Activated T-cell treated with anti-CD3 and anti-CD28 coated beads, Interleukin-2, amount 50 U/mL, for 4 hours (primary cell): ENCODE measurements at places on chromosomes 4 and X. TPM values are rescaled to one million over a fixed set of nuclear protein-coding genes. Genes with fewer than 3 reads are reported as not detected.

DNA sequence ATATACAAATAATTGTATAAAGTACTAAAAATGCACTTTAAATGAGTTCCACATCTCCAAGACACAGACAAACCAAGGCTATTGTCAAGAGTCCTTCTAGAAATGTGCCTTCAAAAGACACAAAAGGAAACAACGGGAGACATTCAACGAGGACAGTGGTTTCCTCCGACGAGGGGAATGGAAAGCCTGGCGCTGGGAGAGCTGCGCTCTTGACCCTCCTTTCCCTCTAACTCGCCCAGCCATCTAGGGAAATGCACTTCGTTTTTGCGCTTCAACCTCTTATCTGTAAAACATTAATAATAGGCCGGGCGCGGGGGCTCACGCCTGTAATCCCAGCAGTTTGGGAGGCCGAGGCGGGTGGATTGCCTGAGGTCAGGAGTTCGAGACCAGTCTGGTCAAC, 37.0 kb downstream of the ZFP42 start:
- no peak for DNase-seq

- DNase-seq, result no peak
These were observed 25.6 kb upstream of the SPP1 start for GRCh38 chr4:87949961-87950360.

DNA sequence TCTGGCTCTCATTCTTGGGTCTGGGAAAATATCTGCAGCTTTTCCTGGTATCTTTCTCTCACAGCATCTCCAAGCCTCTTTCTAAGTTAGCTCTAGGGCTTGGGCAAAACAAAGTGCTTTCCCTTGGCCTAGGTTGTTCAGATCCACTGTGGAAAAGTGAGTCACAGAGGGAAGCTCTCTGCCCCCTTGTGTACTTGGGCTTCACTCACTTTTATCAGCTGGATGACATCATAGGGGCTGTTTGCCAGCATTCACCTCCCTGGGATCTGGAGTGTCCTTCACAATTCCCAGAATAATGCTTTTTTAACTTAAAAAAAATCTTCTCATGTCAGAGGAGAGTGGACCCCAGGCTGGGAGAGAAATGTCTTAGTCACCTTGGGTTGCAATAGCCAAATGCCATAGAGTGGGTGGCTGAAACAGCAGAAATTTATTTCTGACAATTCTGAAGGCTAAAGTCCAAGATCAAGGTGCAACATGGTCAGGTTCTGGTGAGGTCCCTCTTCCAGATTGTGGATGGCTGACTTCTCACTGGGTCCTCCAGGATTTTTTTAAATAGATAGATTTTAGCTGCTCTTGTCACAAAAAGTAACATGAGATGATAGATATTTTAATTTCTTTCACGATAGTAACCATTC, 247.8 kb downstream of the SH2D1A start:
- no peak for DNase-seq

GRCh38 chr4:78945651-78946179, 6.5 kb upstream of the PAQR3 start:
- no peak for DNase-seq

- DNase-seq, result no peak
These were observed 112.3 kb upstream of the GALNT7 start for GRCh38 chr4:173056271-173056670.

GRCh38 chr4:5970381-5971077, 47.7 kb downstream of the C4orf50 start:
- no peak for DNase-seq

GRCh38 chr4:25346913-25347312, 30.1 kb upstream of the ANAPC4 start:
- DNase-seq, result no peak

DNA sequence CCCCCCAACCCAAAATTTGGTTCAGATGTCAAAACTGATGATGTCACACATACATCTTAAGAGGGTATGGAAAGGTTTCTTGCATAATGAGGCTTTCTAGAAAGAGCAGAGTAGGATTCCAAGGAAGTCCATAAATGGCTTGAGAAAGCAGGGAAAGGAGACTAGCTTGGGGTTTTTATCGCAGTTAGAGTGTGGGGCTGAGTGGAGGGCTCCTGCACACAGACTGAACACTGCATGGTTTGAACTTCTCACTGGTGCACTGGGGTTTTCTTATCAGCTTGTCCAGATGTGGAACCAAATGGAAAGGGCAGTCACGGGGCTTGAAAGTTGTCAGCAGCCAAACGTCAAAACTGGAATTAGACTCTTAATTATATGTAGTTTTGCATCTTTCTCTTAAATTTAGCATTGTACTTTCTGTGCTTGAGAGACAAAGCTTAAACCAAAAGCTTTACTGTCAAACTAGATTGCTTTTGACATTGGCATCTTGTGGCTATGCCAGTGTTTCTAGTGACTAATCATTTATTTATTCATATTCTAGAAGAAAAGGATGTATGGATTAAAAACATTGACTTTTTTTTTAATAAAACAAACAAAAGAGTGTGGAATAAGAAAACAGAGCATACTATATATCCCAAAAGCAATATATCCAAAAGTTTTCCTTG, 78.3 kb upstream of the STIM2 start:
- no peak for DNase-seq

Gene GUCY1B1
- total RNA-seq, result 0.55 TPM

Gene SOD3
- 0.20 TPM for total RNA-seq
